ENCODE measurements at places on chromosomes 3 and 15. TPM values are rescaled to one million over a fixed set of nuclear protein-coding genes. Genes with fewer than 3 reads are reported as not detected.

Gene PATL2
- total RNA-seq: 29.6 TPM

Gene FMN1
- total RNA-seq: not detected

Gene STRIT1
- total RNA-seq: not detected

Gene NPAP1
- total RNA-seq: not detected

Gene MYZAP
- not detected for total RNA-seq

Gene CTXN2
- not detected for total RNA-seq

Gene ATRIP
- total RNA-seq: 18.8 TPM

Gene SKOR1
- 0.32 TPM for total RNA-seq

Gene CCR8
- total RNA-seq: 0.55 TPM

Gene HYAL2
- 6.8 TPM for total RNA-seq

Gene NOX5
- total RNA-seq: not detected

Gene ACP3
- not detected for total RNA-seq

Gene SLC51A
- not detected for total RNA-seq

Gene ALG1L2
- 0.78 TPM for total RNA-seq

DNA sequence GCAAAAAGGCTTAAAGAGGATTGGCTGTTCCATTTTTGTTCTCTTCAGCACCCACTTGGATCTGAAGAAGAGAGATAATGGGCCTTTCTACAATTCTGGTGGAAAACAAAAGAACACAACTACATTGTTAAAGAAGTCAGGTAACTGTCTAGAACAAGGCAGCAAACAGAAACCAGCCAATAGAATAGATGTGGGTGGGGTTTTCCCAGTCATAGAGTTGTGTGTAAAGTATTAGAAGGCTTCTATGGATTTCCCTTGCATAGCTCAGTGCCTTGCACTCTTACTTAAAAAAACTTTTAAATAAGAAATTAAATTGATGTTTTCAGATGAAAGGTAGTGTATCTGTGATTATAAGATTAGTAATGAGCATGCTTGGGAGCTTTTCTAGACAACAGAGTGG is 462.7 kb upstream of the ATP11B start:
- DNase-seq: no peak

GRCh38 chr15:89408372-89409183 is 74.0 kb upstream of the POLG start:
- DNase-seq: no peak

DNA sequence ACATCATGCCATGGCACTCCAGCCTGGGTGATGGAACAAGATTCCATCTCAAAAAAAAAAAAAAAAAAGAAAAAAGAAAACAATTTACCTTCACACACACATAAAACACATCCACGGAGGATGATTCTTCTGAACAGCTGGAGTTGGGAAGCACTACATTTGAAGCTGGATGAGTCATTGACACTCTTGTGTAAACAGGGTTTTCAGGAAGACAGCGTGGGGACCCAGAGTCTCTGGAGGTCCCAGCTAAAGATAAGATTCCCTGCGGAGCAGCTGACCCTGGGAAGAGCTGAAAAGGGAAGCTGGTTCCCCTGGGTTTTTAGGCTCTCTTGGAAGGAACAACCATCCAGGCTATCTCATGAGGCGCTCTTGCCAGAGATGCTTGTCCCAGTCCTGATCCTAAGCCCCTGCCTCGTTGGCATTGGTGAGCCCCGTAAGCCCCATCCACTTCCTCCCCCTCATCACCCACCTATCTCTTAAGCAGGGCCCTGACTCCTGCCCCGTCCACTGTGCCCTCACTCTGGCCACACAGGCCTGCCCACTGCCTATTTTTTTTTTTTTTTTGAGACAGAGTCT is 32.0 kb upstream of the FURIN start:
- no peak for DNase-seq

- DNase-seq: no peak
Observed at GRCh38 chr3:129520960-129521359, 7.5 kb upstream of the RHO start.

- peak; percentile 8 for DNase-seq
Observed at GRCh38 chr15:100775581-100776185, 103.9 kb upstream of the ALDH1A3 start.

- no peak for DNase-seq
Observed at GRCh38 chr3:157938154-157938779, 168.0 kb downstream of the SHOX2 start.

DNA sequence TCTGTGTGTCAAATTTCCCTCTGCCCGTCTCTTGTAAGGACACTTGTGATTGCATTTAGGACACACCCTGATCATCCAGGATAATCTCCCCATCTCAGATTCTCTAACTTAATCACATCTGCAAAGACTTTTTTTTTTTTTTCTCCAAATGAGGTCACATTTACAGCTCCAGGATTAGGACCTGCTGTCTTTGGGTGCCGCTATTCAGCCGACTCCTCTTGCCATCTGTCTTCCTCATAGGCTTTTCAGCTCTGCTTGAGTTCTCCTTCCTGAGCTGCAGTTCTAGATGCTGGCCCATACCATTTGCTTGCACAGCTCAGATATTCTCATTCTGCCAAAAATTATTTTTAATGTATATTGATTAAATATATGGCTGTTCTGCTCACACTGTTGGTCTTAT is 94.3 kb upstream of the TLE3 start:
- DNase-seq: no peak

DNA sequence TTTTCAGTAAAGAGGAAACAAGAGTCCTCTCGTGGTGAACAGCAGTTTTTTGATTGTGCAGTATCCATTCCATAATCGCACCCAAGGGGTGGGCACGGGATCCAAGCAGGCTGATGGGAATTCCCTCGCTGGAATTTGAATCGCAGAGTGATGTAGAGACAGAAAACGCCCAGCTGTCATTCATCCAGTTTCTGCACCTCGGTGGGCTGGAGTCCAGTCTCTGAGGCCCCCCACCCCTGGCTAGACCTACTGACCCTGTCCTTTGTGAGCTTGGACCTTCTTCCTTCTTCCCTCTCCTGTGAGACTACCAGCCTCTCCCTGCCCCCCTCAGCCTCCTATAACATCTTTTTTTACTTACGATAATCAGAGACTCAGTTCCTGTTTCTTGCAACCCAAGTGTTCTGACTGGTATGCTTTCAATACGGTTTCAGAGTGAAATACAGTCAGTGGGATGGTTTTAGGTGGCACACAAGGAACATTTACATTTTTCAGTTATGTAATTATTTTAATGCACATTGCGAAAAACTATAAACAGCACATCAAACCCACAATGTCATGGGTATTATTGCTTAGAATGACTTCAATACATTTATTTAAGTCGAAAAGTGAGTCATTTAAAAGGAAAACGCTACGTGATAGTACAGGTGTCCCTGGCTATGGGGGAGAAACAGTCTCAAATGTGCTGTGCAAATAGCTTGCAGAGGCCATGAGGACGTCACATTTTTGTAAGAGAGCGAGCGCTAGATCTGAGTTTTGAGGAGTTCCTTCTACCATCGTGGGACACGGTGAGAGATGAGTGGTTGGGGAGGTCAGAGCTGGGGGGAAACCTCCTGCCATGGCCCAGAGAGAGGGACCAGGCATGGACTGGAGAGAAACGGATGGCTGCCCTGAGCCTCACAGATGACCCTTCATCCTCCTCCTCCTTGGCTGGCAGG is 37.5 kb upstream of the CHST2 start:
- no peak for DNase-seq

DNA sequence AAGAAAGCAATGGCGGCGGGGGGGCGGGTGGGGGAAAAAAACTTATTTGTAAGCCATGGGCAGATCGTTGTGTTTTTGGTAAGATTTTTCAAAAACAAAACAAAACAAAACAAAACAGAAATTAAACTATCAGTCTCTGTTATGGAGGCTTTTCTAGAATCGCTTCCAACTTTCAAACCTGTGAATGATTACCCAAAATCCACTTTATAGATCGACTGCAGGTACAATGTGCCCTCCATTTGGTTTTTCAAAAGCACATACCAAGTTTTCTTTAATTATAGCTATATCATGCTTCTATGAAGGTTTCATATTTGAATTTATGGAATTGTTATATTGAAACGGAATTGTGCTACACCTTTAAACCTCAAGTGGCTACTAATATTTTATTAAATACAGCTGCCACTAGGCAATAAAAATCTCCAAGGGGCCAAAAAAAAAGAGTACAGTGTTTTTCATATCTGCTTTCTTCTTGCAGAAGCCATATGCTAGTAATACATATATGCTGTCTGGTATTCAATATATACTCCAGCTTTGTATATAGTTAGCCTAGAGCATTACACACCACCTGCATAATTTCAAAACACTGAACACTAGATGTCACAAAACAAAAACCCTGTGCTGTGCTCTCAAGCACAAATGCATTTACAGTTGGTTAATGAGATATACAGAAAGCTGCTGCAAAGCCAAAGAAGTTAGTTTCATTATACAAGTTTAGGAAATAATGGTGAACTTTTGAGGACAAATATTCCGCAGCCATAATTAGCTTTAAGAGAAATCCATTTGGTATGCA is 683.8 kb upstream of the NR2F2 start:
- DNase-seq: no peak

GRCh38 chr3:172918165-172918564 is 167.6 kb downstream of the ECT2 start:
- no peak for DNase-seq

DNA sequence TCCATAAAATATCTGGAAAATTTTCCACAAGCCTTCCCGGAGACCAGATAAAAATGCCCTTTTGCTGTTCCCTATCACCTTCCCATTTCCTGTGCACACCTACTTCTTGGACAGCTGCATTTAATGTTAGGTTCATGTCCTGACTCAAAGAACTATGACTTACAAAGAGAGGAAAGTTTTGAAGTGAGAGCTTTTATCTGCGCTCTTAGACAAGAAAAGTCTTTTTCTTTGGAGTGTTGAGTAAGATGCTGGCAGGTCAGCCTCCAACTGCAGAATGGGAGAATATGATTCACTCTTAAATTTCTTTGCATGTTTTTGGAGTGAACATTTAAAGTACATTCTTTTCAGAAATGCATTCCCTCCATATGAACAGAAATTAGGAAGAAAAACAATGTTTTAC is 147.3 kb upstream of the DPH6 start:
- no peak for DNase-seq

GRCh38 chr3:184765047-184765729 is 46.8 kb upstream of the VPS8 start:
- DNase-seq: no peak

DNA sequence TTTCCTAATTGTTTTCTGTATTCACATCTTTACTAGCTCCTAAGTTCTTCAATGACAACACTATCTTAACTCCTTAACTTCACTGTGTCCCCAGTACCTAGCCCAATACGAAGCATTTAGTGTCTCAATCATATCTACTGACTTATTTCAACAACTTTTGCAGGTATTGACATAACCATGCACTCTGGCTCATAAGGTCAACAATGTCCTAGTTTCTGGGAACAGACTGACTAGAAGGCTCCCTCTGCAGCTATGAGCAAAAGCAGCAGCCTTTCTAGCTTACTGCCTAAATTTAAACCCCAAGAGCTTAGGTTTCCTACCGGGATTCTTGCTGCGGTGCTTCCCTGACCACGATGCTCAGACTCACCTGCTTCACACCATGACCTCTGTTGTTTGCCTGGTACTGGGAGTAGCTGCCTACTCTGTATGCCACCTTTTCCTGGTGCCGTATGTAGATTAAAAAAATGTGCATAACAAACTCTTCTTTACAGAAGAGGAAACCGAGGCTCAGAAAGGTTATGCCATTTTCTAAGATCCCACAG is 767.7 kb downstream of the TUSC7 start:
- no peak for DNase-seq

GRCh38 chr15:51866161-51866560 is 36.7 kb downstream of the TMOD3 start:
- DNase-seq: no peak

GRCh38 chr3:130687327-130687726 is 59.3 kb downstream of the PIK3R4 start:
- DNase-seq: no peak

- peak; percentile 66 for DNase-seq
Observed at GRCh38 chr15:81301815-81302399, 22.0 kb downstream of the STARD5 start.

- no peak for DNase-seq
Observed at GRCh38 chr3:65597226-65597951, 441.3 kb downstream of the MAGI1 start.

GRCh38 chr3:10516544-10517452 is 11.4 kb upstream of the ATP2B2 start:
- no peak for DNase-seq

DNA sequence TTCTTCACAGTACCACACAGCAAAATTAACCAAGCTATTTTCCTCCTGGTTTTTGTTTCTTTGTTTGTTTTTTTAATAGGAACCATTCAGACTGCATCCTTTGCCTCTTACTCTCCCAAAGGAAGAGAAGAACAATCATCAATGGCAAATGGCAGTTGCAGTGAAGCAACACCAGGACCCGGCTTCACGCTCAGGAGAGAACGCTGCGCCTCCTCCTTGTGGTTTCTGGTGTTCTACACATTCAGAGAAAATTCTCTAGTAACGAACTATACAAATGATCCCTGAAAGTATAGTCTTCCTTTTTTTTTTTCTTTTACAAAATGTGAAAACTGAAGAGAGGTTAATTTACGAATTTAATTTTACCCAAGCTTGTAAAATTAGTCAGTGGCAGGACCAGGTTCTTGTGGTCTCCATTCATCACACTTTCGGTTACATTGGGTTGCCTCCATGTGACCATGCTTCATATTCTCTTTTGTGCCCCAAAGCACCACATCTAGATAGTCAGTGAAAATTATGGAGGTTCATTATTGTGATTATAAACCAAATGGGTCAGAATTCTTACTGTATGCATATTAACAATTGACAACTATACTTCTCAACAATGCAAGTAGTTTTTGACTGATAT is 10.6 kb upstream of the MINDY2 start:
- DNase-seq: no peak

GRCh38 chr3:8739757-8740504 is 6.3 kb downstream of the CAV3 start:
- no peak for DNase-seq

GRCh38 chr3:146542179-146542578 is 2.2 kb downstream of the PLSCR1 start:
- DNase-seq: no peak

GRCh38 chr3:168025076-168025475 is 70.6 kb downstream of the GOLIM4 start:
- DNase-seq: no peak

DNA sequence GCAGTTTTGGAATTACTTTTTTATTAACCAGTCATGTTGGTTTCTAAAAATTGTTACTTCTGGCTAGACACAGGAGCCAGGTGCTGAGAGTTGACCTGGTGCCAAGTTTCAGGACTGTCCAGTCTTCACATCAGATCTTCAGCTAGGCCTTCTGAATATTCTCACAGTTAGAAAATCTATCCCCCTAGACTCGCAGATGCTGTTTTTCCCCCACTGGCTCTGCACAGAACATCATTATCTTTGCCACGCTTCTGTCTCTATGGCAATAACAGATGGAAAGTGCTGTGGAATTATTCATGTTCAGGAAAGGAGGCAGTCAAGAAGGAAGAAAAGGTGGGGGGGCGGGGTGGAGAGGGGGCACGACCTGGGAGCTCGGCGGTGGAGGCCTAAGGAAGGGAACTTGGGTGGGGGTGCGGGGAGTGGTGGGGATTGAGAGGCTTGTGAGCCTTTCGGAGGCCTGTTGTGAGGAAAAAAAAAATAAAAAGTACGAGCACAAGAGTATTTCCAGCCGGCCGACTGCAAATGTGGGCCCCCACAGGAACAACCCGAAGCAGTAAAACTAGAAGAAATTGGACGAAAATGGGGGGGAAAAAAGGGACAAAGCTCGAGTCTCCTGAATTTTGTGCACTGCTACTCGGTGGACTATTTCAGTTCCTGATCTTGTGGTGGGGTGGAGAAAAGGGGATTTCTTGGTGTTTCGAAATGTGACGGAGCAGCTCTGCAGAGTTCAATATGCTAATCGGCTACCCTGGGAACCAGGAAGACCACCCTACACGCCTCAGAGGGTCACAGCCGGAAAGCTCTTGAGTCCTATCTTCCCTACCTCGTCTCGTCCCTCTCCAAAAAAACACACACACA is 1.5 kb upstream of the SKIL start:
- DNase-seq: peak; percentile 25

- DNase-seq: no peak
Observed at GRCh38 chr15:31415201-31415600, 88.6 kb downstream of the KLF13 start.
